ENCODE measurements at places on chromosomes 1 and 21.

GRCh38 chr1:188194916-188195315, 1366.2 kb downstream of the PLA2G4A start:
- no peak for DNase-seq

DNA sequence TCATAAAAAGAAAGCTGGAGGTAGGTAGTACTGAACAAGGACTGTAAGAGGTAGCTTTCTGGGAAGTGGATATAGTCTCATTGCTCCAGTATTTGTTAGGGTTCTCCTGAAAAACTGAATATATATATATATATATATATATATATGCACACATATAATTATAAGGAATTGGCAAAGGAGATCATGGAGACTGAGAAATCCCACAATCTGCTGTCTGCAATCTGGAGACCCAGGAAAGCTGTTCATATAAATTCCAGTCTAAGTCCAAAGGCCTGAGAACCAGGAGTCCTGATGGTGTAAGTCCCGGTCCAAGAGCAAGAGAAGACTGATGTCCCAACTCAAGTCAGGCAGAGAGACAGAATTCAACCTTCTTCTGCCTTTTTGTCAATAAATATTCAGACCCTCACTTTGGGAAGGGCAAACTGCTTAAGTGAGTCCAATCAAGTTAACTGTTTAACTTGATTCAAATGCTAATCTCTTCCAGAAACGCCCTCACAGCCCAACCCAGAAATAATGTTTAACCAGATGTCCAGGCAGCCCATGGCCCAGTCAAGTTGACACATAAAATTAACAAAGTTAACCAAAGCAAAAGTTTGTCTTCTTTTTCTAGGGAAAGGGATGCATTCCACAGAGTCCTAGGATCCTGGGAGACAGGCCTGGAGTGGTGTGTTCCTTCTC, 225.3 kb upstream of the KAZN start:
- no peak for DNase-seq

DNA sequence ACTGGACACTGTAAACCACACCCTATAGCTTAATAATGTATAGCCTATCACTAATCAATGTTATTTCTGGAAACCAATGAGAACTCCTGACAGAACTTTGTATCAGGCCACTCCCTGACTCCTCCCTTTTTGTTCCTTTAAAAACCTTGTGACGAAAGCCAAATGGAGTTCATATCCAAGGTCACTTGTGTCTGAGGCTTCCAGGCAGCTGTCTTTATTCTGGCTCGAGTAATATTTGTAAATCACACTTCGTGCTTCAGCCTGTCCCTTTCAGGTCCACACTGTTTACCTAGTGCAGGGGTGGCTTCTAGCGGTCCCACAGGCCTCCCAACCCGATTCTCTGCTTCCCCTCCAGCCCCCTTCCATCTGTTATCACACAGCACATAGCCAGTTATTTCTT, 16.2 kb upstream of the CAPN9 start:
- no peak for DNase-seq

GRCh38 chr1:198121056-198121826, 35.6 kb upstream of the NEK7 start:
- no peak for DNase-seq

DNA sequence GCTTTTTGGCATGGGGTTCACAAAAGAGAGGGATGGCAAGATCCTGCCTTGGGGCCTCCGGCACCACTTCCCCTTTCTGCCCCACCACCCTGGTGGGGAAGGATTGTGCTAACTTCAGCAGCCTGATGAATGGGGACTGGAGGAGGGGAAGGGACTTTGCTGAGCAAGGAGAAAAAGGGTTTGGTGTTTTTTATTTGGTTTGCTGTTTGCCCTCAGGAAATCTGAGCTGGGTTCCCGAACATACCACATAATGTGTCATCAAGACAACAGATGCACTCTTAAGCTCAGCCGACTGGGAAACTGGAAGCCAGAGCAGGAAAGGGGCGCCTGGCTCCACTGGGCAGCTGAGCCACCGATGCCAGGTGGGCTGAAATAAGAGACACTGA, 19.8 kb downstream of the OLFML2B start:
- no peak for DNase-seq

GRCh38 chr1:234230414-234230862, 142.8 kb upstream of the COA6 start:
- DNase-seq = no peak

DNA sequence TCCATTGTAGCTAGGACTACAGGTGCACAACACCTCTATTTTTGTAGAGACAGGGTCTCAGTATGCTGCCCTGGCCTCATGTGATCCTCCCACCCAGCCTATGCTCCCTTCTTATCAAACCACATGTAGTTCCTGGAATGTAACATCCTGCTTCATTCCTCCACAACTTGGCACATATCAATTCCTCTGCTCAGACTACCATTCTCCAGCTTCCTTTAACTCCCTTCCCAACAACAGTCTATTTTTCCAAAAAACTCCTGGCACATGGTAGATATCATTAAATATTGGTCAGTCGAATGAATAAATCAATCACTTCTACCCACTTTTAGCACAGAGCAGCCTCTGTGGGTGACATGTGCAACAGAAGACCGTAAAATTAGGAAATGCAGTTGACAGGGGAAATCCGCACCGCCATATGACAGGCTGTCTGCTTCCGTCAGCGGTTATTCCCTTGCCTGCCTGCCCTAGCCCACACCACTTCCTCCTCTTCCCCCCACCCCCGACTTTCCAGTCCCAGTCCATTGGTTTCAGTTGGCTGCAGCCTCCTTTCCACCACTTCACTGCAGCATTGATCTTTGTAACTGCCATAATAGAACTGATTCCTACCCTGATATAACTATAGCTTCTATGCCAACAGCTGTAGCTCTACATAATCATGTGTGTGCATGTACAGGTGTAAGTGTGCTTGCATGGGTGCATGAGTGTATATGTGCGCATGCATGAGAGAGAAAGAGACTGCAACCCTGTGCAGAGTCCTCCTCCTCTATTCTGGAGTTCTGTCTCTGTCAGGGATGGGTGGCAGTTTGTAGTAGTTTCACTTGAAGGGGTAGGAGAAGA, 6.8 kb upstream of the AKR1A1 start:
- no peak for DNase-seq

DNA sequence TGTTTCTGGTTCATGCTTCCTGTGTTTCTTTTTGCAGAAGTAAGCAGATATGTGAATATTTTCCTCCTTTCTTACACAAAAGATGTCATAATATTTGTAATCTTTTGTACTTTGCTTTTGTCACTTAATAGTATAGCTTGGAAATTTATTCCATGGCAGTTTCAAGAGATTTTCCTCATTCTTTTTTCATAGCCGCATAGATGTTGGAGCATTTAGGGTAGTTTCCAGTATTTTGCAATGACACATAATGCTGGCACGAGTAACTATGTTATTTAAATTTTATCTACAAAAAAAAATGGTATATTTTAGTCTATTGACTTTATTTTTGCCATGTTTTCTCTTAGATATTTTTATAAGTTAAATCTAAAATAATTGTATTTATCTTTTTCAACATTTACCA, 40.7 kb downstream of the AGO3 start:
- no peak for DNase-seq

- DNase-seq = no peak
Measured at GRCh38 chr1:238558156-238558555, 667.4 kb upstream of the ZP4 start.

DNA sequence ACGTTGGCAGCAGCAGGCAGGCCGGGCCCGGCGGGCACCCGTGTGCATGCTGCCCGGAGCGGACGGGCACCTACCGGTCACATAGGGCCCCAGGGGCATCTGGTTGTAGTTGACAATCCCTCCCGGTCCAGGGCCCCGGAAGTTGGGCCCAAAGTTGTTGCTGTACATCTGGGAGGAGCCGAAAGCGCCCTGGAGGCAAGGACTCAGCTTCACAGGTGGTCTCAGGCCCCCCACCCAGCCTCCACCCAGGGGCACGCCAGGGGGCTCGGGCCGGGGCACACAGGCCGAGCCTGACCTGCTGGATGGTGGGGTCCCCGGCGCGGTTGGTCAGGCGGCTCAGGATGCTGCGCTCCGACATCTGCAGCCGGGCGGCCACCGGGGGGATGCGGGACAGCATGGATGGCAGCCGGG, 60.6 kb downstream of the KCNAB2 start:
- DNase-seq = no peak

DNA sequence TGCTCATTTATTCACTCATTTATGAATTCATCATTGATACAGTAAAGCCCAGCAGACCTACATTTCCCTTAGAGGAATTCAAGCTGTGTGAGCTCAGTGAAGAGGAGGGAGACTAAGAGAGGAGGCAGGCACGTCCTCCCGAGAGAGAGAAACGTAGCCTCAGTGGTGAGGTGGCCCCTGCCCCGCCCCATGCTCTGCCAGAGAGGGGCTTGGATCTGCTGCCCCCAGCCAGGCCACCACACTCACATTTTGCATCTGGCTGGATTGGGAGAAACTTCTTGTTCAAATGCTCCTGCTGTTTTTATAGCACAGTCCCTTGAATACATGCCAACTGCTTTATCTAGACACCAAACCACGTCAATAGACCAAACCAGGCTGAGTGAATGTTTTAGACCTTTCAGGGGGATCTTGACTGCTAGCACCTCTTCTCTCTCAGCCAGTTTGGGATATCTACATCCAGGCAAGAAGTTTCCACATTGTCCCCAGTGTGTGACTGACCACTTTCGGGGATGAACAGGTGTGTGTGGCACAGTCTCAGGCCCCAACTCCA, 67.7 kb upstream of the AJAP1 start:
- DNase-seq = no peak

DNA sequence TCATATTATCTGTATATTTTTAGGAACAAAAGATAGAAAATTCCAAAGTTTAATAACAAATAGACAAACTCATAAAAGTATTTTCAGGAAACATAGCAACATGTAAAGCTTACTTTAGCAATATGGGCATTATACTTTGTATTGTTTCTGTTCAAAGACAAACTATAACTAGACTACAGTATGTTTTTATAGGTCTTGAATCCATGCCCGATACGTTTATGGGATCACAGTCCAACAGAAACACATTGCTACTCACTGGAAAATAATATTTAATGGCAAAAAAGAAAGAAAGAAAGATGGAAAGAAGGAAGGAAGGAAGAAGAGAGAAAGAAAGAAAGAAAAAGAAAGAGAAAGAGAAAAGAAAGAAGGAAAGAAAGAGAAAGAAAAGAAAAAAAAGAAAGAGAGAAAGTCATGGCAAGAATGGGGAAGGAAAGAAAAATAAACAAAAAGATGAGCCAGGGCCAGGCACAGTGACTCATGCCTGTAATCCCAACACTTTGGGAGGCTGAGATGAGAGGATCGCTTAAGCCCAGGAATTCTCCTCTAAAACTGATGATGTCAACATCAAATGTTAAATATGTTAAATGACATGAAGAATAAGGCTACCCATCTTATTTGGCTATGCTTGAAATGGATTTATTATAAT, 32.7 kb downstream of the TM2D1 start:
- no peak for DNase-seq

DNA sequence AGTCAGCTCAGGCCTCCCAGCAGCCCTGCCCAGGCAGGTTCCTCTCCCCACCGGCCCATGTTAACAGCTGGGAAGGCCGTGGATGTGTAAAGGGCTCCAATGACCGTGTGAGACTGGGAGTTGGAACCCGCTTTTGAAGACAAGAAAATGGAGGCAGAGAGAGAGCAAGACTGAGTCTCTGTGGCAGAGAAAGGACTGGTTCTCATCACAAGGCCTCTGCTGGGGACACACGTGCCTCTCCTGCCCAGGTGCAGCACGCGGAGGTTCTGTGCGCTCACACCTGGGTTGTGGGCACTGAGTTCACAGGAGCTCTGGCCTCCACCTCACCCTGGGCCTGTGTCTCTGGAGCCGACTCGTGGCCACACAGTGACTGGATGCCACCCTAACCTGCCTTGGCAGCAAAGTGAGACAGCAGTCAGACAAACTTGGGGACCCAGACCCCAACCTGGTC, 27.0 kb downstream of the RUNX3 start:
- DNase-seq = no peak

- no peak for DNase-seq
Measured at GRCh38 chr1:111653709-111654108, 34.1 kb downstream of the RAP1A start.

- no peak for DNase-seq
Measured at GRCh38 chr1:26449868-26450267, 17.7 kb downstream of the DHDDS start.

- DNase-seq = peak; percentile 6
Measured at GRCh38 chr1:98662356-98662670, 792 bp downstream of the SNX7 start.

DNA sequence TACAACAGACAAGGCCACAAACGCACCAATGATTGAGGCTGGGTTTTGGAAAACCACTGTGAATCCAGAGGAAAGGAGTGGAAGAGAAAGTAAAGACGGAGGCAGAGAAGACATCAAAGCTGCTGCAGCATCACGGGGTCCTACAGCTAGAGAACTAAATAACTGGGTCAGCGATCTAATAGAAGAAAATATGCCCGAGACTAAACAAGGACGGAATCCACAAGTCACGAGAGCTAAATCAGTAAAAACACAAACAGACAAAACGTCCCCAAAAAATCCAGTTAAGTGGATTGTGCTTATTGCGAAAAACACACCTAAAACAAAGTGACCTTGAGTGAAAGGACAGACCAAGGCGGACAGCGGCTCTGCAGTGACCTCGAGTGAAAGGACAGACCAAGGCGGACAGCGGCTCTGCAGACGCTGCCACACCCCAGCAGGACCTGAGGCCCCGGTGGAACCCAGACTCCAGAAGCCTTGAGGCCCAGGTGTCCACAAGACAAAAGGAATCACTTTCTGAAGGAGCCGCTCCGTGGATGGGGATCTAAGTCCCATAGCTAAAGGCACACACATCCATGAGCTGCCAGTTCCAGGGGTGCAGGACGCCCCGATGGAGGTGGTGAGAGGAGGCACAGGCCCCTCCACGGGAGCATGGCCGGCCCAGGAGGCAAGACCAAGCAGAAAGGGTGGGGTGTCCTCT, 6.0 kb downstream of the FTCD start:
- no peak for DNase-seq

DNA sequence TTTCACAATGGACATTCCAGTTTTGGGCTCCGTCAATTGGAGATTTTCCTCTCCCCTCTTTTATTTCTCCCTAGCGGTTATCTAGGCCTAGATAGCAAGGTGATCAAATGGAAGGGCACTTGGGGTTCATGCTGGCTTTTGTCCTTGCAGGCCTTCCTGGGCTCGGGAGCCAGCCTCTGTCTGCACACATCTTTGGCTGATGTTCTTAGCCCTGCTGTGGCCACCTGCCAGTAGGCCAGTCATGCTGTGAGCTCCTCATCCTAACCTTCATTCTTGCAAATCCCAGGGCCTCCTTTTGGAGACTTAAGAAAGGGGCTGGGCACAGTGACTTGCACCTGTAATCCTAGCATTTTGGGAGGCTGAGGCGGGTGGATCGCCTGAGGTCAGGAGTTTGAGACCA, 13.5 kb downstream of the TIE1 start:
- DNase-seq = no peak
